Stimulated activated CD8-positive, alpha-beta memory T cell treated with anti-CD3 and anti-CD28 coated beads, Interleukin-4, amount 100 ng/mL, for 4 hours (primary cell): ENCODE measurements at places on chromosomes 1 and 21.

DNA sequence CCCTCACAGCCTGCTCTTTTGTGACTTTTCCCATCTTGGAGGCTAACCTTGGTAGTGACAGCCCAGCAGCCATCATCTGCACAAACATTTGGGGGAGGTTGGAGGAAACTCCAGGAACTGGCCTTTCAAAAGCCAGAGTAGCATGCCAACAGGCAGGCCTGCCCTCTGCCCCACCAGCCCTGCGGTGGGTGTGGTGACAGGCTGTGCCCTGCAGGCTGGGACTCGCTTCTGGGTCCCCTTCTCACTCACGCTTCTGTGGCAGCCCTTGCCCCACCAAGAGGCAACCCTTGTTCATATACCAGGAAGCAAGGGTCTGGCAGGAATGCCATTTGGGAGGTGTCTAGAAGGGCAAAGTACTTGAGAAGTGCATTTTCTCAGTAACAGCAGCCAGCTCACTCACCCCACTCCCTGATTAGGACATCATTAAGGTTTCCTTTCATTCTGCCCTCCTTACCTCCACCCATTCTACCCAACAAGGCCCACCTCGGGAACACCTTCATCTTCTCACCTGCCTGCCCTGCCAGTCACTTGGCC is 20.8 kb upstream of the FAM3B start:
- DNase-seq = no peak

- DNase-seq = no peak
Measured at GRCh38 chr1:52683367-52683940, 14.7 kb downstream of the COA7 start.

DNA sequence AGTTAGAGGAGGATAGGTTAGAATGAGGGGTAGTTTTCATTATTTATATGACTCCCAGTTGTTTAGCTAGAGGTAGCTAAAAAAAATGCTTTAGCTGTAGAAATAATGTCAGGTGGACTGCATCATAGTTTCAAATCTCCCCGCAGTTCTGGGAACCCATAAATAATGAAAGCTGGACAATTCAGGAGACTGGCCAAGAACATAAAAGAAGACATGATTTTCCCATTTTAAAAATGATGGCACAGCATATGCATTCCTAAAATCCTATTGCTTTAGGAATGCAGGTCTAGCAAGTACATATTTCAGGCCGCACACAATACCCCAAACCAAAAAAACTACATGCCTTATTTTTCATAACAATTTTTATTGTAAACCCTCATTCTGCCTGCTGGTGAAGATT is 143.3 kb downstream of the CTH start:
- DNase-seq = no peak

GRCh38 chr1:27235827-27236226 is 1.4 kb downstream of the WDTC1 start:
- no peak for DNase-seq

- no peak for DNase-seq
Measured at GRCh38 chr1:9068981-9069325, 482 bp downstream of the SLC2A5 start.

- no peak for DNase-seq
Measured at GRCh38 chr1:117695796-117696490, 90.1 kb downstream of the TENT5C start.

DNA sequence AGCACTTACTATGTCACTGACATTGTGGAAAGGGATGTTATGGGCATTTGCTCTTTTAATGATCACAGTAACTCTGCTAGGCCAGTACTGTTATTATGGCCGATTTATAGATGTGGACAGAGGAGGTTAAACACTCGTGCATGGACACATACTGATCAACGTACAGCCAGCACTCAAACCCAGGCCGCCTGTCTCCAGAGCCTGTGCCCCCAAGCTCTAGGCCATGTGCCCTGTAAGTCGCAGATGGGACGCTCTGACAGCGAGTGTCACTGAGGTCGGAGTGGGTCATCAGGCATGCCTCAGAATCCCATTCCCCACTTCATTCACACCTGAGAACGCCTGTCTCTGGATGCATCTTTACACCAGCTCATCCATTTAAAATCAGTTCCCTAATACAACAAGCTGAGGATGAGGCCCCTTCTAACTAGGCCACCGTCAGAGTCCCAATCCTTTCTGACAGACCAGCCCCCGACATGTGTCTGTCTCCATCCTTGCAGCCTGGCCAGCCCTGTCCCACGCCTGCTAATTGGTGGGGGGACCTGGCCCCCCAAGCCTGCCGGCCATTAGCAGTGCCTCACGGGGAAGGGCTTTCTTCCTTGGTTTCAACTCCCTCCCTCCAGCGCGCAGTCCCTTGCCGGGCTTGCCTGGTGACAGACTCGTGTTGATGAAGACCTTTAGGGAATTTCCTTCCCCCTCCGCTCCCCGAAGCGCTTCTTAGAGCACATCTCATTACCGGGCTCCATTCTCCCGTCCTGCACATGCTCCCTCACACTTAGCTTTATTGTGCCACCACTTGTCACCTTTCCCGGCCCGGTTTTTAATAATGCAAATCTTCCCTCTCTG is 436.8 kb downstream of the KIF26B start:
- DNase-seq = no peak

GRCh38 chr1:235657747-235658526 is 8.4 kb upstream of the GNG4 start:
- no peak for DNase-seq

DNA sequence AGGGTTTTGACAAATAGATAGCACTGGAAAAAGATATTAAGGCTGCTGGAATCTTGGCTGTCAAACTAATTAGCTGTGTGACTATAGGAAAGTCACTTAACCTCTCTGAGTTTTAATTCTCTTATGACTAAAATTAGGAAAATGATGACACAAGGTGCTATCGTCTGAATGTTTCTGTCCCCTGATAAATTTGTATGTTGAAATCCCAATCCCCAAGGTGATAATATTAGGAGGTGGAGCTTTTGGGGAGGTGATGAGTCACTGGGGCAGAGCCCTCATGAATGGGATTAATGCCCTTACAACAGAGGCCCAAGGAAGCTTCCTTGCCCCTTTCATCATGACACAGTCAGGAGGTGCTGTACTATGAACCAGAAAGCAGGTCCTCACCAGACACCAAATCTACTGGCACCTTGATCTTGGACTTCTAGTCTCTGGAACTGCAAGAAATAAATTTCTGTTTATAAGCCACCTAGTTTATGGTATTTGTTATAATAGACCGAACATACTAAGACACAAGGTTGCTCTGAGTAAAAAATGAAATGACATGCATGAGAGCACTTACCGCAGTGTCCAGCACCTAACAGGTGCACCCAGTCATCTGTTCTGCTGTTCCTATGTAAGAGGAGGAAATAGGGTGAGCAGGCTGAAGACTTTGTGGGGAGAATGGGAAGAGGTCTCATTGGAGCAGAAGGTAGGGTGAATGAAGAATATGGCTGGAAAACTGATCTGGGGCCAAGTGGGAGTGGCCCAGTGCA is 26.3 kb upstream of the DISP1 start:
- no peak for DNase-seq

GRCh38 chr21:41768437-41769042 is 1.7 kb upstream of the RIPK4 start:
- no peak for DNase-seq

DNA sequence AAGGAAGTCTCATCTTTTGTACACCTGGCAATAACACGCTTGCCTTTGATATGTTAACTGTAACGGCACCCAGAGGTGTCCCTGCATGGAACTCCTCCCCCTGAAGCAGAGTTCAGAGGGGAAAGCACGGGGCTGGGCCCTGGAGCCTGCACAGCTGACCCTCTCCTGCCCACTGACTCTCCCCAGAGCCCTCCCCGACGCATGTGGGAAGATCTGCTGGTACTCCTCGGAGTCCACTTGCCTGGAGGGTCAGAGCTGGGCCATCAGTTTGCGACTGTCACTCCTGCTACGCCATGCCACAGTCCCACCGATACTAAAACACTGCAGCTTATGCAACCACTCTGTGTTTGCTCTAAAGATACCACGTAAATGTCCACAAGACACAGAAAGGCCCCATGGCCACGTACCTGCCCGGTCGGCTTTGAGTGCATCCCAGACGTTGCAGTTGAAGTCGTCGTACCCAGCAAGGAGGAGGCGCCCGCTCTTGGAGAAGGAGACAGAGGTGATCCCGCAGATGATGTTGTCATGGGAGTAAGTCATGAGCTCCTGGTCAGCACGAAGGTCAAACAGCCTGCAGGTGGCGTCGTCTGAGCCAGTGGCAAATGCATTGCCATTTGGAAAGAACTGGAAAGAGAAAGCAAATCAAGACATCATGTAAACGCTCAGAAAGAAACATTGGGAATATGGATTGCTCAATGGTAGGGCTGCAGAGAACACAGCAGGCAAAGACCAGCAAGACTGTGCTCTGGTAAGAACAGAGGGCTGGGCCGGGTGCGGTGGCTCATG is 10.6 kb upstream of the NADK start:
- no peak for DNase-seq
